Caki2 (cell line): ENCODE measurements at places on chromosomes 3 and 15.

GRCh38 chr15:73630921-73631362 is 2.2 kb downstream of the NPTN start:
- no peak for DNase-seq

GRCh38 chr3:24069045-24069444 is 124.0 kb downstream of the NR1D2 start:
- no peak for DNase-seq

GRCh38 chr15:66647358-66647757 is 54.7 kb upstream of the SMAD6 start:
- DNase-seq = no peak

DNA sequence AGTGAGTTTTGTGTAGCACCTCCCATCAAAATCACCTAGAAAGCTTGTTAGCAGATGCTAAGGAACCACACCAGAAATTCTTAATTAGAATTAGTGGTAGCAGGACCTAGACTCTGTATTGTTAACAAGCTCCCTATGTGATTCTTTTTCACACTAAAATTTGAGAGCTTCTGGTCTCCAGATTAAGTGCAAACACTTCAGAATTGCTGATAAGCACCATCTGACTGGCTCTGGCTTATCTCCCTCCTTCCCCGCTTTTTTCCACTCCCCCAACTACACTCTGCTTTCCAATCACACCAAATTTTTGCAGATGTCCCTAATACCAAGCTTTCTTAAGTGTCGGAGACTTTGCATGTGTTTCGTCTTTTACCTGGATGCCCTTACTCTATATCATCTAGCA is 410.1 kb upstream of the DPH6 start:
- DNase-seq = no peak

DNA sequence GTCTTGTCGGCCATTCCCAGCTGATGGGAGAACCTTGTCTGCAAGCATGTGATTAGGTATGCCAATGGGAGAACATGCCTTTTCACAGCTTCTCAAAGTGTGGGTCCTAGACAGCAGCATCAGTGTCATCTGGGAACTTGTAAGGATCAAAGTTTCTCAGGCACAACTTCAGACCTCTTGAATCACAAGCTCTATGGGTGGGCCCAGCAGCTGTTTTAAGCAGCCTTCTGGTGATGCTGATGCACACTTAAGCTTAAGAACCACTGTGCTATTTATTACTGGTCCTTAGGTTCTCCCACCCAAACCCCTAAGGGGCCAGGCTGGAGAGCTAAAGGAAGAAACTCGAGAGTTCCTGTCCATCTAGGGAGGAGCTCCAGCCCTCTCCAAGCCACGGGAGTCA is 453.9 kb upstream of the PROK2 start:
- no peak for DNase-seq

GRCh38 chr15:73442421-73442820 is 543 bp upstream of the REC114 start:
- DNase-seq = no peak

DNA sequence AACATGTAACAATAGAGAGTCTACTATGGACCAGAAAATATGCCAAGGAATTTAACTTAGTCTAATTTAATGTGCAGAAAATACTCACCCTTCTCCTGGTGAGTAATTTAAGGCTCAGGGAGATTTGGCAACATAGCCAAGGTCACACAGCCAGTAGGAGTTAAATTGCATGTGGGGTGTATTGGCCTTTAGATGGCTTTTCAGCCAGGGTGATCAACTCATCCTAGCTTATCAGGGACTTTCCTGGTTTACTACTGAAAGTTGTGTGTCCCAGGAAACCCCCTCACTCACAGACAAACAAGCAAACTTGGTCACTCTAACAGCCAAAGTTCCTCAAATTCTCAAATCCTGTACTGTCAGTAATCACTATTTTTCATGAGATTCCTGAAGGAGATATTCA is 2.6 kb upstream of the SLC9A9 start:
- no peak for DNase-seq

- no peak for DNase-seq
These were observed 3.9 kb upstream of the SRGAP3 start for GRCh38 chr3:9253327-9253726.
